ENCODE measurements at places on chromosomes 12 and 14. TPM values are rescaled to one million over a fixed set of nuclear protein-coding genes. Genes with fewer than 3 reads are reported as not detected.

CLEC4D gene
- total RNA-seq: not detected

MANSC4 gene
- total RNA-seq: not detected

GRCh38 chr12:93134893-93135285, 205.8 kb upstream of the EEA1 start:
- DNase-seq: no peak
- H3K27me3 ChIP-seq: no peaks in the 10 kb centered on the region
- peaks cover 47% of the 10 kb centered on the region for H3K4me1 ChIP-seq
- H3K36me3 ChIP-seq: no peaks in the 10 kb centered on the region

DNA sequence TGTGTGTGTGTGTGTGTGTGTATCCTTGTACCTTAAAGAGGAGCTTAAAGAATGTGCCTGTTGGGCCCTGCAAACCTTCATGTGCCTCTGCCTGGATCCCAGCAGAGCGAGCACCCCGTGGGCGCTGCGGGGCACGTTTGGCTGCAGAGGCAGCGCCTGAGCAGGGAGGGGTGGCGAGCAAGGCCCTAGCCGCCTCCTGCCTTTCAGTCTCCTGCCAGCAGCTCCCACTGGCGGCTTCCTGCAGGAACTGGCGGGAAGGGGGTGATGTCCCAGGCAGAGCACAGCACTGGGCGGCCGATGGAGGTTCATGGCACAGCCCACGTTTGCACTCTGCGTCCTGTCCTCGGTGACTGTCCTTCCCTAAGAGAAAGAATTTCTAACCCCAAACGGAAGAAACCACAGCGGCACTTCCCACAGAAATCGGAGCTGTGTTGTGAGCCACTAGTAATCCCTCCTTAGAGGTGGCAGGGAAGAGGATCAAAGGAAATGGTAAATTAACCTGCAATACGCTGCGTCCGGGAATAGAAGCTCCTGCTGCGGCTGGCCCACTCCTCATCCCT, 19.8 kb downstream of the ZBTB42 start:
- DNase-seq: peak; percentile 81
- H3K27me3 ChIP-seq: peaks cover 23% of the 10 kb centered on the region
- peaks cover 27% of the 10 kb centered on the region for H3K36me3 ChIP-seq
- H3K4me1 ChIP-seq: peaks cover 9% of the 10 kb centered on the region
- H3K27ac ChIP-seq: no peak overlapping the region
- no peak overlapping the region for H3K4me3 ChIP-seq

DNA sequence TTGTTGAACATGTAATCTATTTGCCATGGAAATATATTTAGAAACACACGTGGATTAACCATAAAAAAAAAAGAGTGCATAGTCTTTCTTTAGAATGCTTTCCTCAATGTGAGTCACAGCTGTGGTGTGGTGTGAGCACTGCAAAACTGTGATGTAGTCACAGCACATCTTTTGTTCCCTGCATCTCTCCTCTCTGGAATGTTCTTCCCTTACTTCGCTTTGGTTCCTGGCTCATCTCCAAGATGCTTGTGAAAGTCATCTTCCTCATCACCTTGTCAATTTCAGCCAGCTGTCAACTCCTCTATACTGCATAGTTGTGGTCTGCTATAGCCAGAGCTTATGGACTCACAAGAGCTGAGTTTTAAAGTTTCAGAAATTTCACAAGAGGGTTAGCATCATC, 60.2 kb downstream of the STAB2 start:
- H3K36me3 ChIP-seq: no peaks in the 10 kb centered on the region
- peaks cover 19% of the 10 kb centered on the region for H3K27me3 ChIP-seq
- peaks cover 8% of the 10 kb centered on the region for H3K4me1 ChIP-seq

DNA sequence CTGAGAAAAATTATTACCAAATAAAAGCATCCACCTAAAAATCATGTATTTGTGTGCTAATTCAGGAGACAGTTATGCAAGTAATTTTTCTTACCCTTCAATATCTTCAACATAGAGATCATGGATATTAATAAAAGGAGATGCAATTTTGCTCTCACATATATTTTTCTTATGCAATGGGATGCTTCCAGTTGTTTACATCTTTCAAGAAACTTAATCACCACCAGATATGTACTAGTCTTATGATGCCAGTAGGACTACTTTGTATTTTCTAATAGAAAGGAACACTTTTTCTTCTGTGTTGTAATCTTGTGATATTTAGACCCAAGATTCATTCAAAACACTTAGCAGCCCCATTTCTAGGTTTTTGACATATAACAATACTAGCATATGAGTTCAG, 107.6 kb downstream of the NAV3 start:
- no peaks in the 10 kb centered on the region for H3K36me3 ChIP-seq
- no peaks in the 10 kb centered on the region for H3K27me3 ChIP-seq
- H3K4me3 ChIP-seq: no peak overlapping the region
- no peak overlapping the region for H3K27ac ChIP-seq
- peaks cover 23% of the 10 kb centered on the region for H3K4me1 ChIP-seq
- DNase-seq: no peak

GRCh38 chr14:91167380-91167770, 53.5 kb downstream of the DGLUCY start:
- H3K27ac ChIP-seq: no peak overlapping the region
- no peaks in the 10 kb centered on the region for H3K4me1 ChIP-seq
- H3K36me3 ChIP-seq: no peaks in the 10 kb centered on the region
- no peaks in the 10 kb centered on the region for H3K27me3 ChIP-seq
- H3K4me3 ChIP-seq: no peak overlapping the region

GRCh38 chr12:94714378-94715114, 64.2 kb upstream of the TMCC3 start:
- no peaks in the 10 kb centered on the region for H3K27me3 ChIP-seq
- no peak overlapping the region for H3K4me3 ChIP-seq
- H3K27ac ChIP-seq: no peak overlapping the region
- no peak for DNase-seq
- no peaks in the 10 kb centered on the region for H3K36me3 ChIP-seq

All from Calu3 (cell line).